ENCODE measurements at places on chromosomes 5 and 9. TPM values are rescaled to one million over a fixed set of nuclear protein-coding genes. Genes with fewer than 3 reads are reported as not detected.

The SH3GLB2 gene
- total RNA-seq = 35.3 TPM

The KIF4B gene
- 0.05 TPM for total RNA-seq

The ZNF608 gene
- 18.2 TPM for total RNA-seq

The ADAMTSL1 gene
- 0.97 TPM for total RNA-seq

The CNTFR gene
- 3.3 TPM for total RNA-seq

The PCDHGA9 gene
- 4.5 TPM for total RNA-seq

The FBXL7 gene
- total RNA-seq = 21.6 TPM

The PCDHAC1 gene
- total RNA-seq = 0.10 TPM

The TOR4A gene
- 19.3 TPM for total RNA-seq

The EDIL3 gene
- total RNA-seq = 14.4 TPM

The DMRTA1 gene
- 0.77 TPM for total RNA-seq

The SPAG8 gene
- 3.2 TPM for total RNA-seq

The CCIN gene
- 0.17 TPM for total RNA-seq

The PRLR gene
- total RNA-seq = 0.40 TPM

The FCHO2 gene
- 20.1 TPM for total RNA-seq

The PRDM9 gene
- not detected for total RNA-seq

The TMEM252 gene
- total RNA-seq = not detected

The NEK6 gene
- total RNA-seq = 7.7 TPM

The LCN9 gene
- not detected for total RNA-seq

The FXN gene
- total RNA-seq = 35.8 TPM

The RANBP3L gene
- total RNA-seq = 0.50 TPM

The CCL27 gene
- total RNA-seq = not detected

The SUSD1 gene
- total RNA-seq = 6.8 TPM

The TTC16 gene
- 0.15 TPM for total RNA-seq

The HEMGN gene
- total RNA-seq = not detected

The PLCXD3 gene
- 95.3 TPM for total RNA-seq

The SPATA31C1 gene
- not detected for total RNA-seq

The PCDHA11 gene
- total RNA-seq = not detected

The SEC24A gene
- 6.8 TPM for total RNA-seq

The HMMR gene
- 0.72 TPM for total RNA-seq

The PKD2L2 gene
- 0.55 TPM for total RNA-seq

The PTGES gene
- 2.4 TPM for total RNA-seq

The SPINK4 gene
- total RNA-seq = not detected

The OSMR gene
- total RNA-seq = 9.9 TPM

The SLC25A2 gene
- not detected for total RNA-seq

The HAVCR2 gene
- total RNA-seq = 2.8 TPM

The MROH2B gene
- total RNA-seq = not detected

The FCN1 gene
- 5.7 TPM for total RNA-seq

The COL23A1 gene
- total RNA-seq = 20.4 TPM

The LRRC14B gene
- total RNA-seq = 107 TPM

The FBXW5 gene
- 162 TPM for total RNA-seq

The FOXD1 gene
- total RNA-seq = not detected

The TMC1 gene
- total RNA-seq = not detected

The APBA1 gene
- 1.7 TPM for total RNA-seq

The CBY3 gene
- total RNA-seq = not detected

The SNX30 gene
- 4.3 TPM for total RNA-seq

The FGF10 gene
- total RNA-seq = 0.59 TPM

The MINAR2 gene
- not detected for total RNA-seq

The LPAR1 gene
- 9.3 TPM for total RNA-seq

The PCDHGA4 gene
- 8.4 TPM for total RNA-seq

The LCN1 gene
- total RNA-seq = not detected

The PCDHA3 gene
- 0.07 TPM for total RNA-seq

The FAM120A gene
- total RNA-seq = 112 TPM

The RANBP17 gene
- 3.9 TPM for total RNA-seq

The TTC23L gene
- not detected for total RNA-seq

The CAVIN4 gene
- 71.6 TPM for total RNA-seq

The PCDHGB5 gene
- 6.4 TPM for total RNA-seq

The FPGS gene
- 31.9 TPM for total RNA-seq
